ENCODE measurements at places on chromosomes 5 and 9. TPM values are rescaled to one million over a fixed set of nuclear protein-coding genes. Genes with fewer than 3 reads are reported as not detected.

The PSAT1 gene
- 93.4 TPM for total RNA-seq

The SMIM32 gene
- total RNA-seq = not detected

The SPINK13 gene
- not detected for total RNA-seq

The ANKRD18B gene
- total RNA-seq = not detected

The PCSK1 gene
- not detected for total RNA-seq

The GPX3 gene
- total RNA-seq = not detected

The DOCK2 gene
- 155 TPM for total RNA-seq

The POU5F2 gene
- 0.28 TPM for total RNA-seq

The TRIM36 gene
- total RNA-seq = 0.58 TPM

The C5orf52 gene
- total RNA-seq = not detected

The INSL4 gene
- not detected for total RNA-seq

The C7 gene
- not detected for total RNA-seq

The ADRA1B gene
- total RNA-seq = not detected

The SH3RF2 gene
- 0.09 TPM for total RNA-seq
